Aorta (tissue), 5 donors: ENCODE measurements at places on chromosomes 5 and 9. TPM values are rescaled to one million over a fixed set of nuclear protein-coding genes. Genes with fewer than 3 reads are reported as not detected.

The CLTB gene
- 86.7 TPM for total RNA-seq

The GABRG2 gene
- total RNA-seq, result not detected

The PRLR gene
- 3.2 TPM for total RNA-seq

The AGXT2 gene
- not detected for total RNA-seq

The PCDHB15 gene
- 10.9 TPM for total RNA-seq

The PTGES gene
- total RNA-seq, result 3.5 TPM

DNA sequence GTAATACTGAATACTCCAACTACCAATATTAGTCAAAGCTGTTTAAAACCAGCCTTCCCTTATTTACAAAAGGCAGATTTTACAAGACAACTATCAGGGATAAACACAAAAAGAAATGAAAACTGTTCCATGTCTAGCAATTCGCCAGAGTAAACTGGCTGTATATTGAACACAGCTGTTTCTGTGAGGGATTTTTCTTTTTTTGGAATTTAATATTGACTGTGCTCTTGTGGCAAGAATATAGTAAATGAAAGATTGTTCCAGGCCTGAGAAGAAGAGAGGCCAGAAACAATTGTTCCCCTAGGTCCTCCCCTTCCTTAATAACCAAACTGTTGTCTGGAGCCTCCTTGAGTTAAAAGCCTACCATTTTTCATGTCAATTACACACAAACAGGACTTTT, 188.6 kb downstream of the PDE4D start:
- no peak for DNase-seq

DNA sequence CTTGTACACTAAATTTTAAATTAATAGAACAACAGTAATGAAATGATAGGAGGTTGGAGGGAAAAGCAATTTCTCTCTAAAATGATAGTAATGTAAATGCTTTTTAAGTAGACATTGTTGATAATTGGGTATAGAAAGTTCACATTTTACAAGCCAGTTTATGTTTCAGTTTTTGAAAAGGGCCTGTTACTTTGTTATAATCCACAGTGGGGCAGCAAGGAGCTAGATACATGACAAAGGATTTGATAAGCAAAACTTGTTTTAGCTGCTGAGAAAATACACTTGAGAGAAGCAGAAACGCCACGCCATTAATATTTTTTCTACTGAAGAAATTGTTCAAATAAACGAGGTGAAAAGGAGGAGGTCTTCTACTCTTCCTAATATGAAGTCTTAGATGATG, 30.2 kb downstream of the SREK1 start:
- no peak for DNase-seq

DNA sequence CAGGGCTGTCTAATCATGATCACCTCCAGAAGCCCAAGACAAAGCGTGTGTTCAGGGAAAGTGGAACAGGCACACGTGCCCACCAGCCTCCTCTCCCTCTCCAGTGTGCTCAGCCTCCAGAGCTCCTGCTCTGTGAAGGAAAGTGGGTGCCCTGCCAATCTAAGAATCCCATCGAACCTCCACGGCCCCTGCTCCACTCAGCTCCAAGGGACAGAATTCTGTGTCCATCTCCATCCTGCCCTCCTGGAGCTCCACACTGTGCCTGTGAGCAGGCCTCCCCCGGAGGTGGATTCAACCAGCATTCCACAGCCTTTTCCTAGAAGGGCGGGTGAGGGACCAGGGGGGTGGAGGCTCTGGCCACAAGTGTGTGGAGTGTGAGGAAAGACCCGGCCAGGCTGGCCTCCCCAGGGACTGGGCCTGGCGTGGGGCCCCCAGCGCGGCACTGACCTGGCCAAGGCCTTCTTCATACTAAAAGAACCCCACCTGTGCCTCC, 6.0 kb downstream of the EEIG1 start:
- DNase-seq, result peak; percentile 82

- peak; percentile 98 for DNase-seq
These were observed at the start of gene GRPEL2 for GRCh38 chr5:149345147-149345891. Gene GRPEL2, plus strand, starts transcription at chr5:149345499. Its CDS starts 41 bp downstream, at chr5:149345540.

GRCh38 chr9:116362493-116362892, 208.9 kb downstream of the PAPPA start:
- DNase-seq, result no peak

DNA sequence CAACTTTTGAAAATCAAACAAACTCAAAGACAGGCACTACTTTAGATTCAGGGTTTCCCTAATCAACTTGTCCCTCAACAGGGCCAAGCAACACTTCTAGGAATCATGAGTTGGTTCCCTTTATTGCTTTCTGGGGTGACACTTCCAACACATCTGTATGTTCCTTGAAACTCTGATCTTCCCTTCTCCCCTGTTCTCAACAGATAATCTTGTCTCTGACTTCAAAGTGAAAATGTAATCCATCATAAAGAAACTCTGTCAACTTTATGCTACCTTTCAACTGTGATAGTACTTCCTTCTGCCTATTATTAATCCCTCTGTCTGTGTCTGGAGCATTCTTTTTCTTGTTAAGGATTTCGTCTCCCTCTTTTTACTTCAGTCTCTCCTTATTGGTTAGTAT, 250.1 kb upstream of the MEF2C start:
- DNase-seq, result no peak

DNA sequence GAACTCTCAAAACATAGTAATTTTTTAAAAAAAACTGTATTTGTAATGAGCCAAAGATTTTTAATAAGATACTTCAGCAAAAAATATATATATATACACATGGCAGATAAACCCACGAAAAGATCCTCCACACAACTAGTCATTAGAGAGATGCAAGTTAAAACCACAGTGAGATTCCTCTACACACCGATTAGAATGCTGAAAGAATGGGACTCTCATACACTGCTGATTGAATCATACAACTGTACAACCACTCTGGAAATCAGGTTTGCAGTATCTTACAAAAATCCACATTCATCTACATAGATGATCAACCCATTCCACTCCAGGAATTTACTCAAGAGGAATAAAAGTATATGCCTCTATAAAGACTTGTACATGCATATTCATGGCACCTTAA, 43.7 kb downstream of the RASEF start:
- no peak for DNase-seq

GRCh38 chr9:137089232-137089947, 2.6 kb downstream of the MAN1B1 start:
- DNase-seq, result no peak

DNA sequence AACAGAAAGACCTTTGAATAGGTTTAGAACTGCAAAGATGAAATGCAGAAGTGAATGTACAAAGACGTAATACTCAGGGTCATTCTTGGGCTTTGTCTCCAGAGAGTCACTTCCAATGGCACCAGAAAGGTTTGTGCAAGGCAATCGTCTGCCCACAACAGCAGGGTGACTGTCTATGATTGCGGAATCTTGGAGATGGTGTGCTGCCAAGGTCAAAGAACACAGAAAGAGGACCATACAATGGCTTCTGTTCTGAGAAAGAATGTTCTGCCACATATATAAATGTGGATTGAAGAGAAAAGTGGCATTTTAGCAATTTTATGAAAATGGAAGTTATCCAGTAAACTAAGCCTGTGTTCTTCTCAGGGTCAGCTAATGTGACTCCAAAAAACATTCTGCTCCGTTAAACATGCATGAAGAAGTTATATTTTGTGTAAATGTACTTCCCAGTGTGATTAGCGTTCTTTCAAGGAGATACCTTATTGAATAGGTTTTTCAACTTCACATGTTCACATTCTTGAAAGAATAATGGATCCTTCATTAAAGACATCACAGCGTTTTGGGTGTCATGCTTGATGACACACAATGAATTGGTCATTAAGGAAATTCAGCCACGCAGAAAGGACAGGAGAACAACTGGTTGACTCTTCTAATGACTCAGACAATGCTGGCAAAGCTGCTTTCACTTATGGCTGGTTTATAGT, 73.4 kb upstream of the CDH6 start:
- no peak for DNase-seq

DNA sequence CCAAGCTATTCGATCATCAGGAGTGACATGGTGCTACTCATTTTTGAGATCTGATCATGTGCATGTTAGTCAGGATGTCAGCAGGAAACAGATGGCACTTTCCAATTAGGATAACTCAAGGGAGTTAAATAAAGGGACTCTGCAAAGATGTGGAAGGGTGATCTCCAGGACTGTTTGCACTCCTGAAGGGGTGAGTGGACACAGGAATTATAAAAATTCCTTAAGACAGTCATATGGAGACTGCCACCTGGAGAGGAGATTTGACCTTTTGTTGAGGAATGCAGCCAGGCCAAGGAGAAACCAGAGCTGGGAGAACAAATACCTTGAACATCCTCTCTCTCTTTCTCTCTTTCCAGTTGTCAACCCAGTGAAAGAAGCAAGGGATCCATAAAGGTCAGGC, 189.1 kb downstream of the GABRG2 start:
- DNase-seq, result no peak

DNA sequence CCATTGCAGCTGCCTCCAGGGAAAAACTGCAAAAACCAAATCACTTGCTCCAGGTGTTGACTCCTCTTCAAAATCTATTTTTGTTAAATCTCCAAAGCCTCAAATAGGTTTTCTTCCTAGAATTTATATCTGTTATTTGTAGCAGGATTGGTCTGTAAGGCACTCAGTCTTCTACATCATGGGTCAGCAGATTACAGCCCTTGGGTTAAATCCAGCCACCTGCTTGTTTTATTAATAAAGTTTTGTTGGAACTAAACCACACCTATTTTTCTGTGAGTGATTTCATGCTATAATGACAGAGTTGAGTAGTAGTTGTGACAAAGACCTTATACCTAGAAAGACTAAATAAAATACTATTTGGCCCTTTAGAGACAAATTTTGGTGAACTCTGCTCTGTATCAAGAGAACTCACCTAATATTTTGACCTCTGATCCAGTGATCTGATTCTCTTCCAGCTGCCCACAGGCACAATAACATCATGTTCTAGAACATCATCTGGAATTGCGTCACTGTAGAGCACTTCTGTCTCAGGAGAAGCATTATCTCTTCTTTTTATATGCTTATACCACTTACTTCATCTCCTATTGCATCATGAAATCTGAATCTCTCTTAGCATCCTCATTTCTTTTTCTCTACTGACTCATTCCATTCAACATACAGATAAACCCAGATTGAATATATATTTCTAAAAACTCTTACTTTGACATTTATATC, 130.1 kb downstream of the RPS23 start:
- no peak for DNase-seq

- DNase-seq, result no peak
These were observed 416.5 kb downstream of the GADD45G start for GRCh38 chr9:90021216-90021906.

- no peak for DNase-seq
These were observed 150.7 kb upstream of the RASA1 start for GRCh38 chr5:87116825-87117512.
